ENCODE measurements at places on chromosomes 5 and 9.
A peak's percentile ranks its signal among the peaks of the same experiment; 100 is the strongest.

GRCh38 chr9:134434894-134435506 lies 108.7 kb downstream of the RXRA start:
- no peak for DNase-seq

GRCh38 chr9:87564791-87565241 lies 67.1 kb downstream of the DAPK1 start:
- no peak for DNase-seq

- DNase-seq: no peak
Measured at GRCh38 chr5:54738118-54738972, 220.8 kb downstream of the SNX18 start.

- DNase-seq: no peak
Measured at GRCh38 chr9:84845956-84846900, 176.7 kb downstream of the NTRK2 start.

- no peak for DNase-seq
Measured at GRCh38 chr5:95070453-95070852, 214.4 kb downstream of the MCTP1 start.

GRCh38 chr9:38643815-38644173 lies 23.4 kb upstream of the ANKRD18A start:
- DNase-seq: no peak

- no peak for DNase-seq
Measured at GRCh38 chr9:69456201-69456600, 131.2 kb downstream of the ENTREP1 start.

DNA sequence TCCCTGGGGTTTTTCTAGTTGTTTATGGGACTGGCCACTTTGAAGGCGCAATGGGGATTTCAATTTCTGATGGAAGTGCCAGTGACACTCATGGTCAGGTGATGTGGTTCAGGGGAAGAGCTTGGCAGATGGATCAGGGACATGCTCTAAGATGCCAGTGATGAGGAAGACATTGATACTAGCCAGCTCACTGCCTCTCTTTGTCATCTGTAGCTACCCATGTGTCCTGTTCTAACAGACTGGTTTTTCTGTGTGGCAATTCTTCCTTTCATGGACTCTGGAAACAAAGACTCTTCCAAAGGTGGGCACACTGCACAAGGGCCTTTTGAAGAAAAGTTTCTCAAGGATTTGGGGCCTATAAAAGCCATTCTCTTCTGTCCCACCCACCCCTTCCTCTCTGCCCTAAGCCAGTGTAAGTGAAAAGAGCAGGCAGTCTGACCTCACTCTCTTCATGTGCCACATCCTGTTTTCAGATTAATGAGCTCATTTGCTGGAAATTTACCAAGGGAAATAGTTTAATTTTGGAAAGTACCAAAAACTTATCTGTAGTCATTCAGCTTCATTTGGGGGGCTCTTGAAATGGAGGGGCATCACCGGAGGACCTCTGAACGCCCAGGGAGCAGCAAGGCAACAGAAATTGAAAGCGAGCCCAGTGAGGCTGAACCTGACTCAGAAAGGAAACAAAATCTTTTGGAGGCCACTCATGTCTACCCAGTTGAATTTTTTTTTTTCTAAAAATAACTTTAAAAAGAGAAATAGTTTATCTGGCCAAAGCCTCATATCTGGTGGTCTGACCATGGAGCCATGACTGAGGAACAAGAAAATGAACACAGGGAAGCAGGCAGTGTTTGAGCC lies 4.9 kb upstream of the TRAF1 start:
- peak; percentile 79 for DNase-seq

DNA sequence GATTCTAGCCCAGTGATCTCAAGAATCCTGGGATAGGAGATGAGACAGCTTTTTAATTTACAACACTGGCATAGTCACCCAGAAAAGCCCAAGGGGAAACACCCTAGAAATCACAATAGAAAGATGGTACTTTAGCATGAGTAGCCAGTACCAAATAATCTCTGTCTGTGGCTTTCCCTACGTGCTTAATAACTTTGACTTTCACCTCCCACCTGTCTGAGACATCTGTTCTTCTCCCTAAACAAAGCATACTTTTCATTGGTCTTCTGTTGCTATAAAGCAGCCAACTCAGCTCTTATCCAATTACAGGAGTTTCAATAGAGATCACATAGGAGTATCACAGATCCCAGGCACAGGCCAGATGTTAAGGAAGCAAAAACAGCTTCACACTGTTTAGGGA lies 10.4 kb downstream of the MARCHF3 start:
- no peak for DNase-seq

DNA sequence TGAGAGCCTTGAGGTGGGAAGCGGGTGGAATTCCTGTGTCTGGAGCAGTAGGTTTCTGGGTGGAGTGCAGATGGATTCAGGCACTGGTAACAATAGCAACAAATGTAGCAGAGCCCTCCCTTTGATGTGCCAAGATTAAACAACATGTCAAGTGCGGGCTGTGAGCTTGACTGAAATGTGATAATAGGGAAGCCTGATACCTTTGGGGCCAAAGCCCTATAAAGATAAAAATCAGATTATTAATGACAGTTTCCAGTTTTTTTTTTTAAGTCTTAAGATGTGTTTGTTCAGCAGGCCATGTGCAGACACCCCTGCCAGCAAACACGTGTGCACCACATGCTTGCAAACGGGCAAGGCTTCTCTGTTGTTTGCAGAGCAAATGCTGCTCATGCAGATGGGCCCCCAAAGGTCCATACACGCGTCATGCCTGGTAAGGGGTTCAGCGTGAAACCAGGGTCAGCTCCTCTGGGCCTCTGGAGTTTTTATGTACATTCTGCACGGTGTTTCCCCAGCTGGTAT lies 193.2 kb downstream of the GADD45G start:
- DNase-seq: no peak

GRCh38 chr5:37723162-37723961 lies 116.5 kb downstream of the GDNF start:
- DNase-seq: no peak

DNA sequence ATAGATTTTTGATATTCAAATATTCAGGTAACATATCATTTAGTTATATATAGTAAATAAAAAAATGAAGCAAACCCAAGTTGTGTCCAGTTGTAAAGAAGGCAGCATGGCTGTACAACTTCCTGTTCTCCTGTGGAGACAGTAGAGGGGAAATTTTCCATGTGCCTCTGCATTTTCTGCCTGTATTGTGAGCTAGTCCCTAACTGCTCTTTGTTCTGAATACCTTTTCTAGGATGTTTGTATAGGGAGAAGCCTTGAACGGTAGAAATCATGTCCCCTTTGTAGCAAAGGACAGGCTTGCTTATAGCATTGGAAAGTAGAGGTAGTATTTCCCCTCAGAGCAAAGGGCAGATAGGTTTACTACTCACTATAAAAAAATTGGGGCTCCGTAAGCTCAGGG lies 13.3 kb upstream of the RPS23 start:
- no peak for DNase-seq

DNA sequence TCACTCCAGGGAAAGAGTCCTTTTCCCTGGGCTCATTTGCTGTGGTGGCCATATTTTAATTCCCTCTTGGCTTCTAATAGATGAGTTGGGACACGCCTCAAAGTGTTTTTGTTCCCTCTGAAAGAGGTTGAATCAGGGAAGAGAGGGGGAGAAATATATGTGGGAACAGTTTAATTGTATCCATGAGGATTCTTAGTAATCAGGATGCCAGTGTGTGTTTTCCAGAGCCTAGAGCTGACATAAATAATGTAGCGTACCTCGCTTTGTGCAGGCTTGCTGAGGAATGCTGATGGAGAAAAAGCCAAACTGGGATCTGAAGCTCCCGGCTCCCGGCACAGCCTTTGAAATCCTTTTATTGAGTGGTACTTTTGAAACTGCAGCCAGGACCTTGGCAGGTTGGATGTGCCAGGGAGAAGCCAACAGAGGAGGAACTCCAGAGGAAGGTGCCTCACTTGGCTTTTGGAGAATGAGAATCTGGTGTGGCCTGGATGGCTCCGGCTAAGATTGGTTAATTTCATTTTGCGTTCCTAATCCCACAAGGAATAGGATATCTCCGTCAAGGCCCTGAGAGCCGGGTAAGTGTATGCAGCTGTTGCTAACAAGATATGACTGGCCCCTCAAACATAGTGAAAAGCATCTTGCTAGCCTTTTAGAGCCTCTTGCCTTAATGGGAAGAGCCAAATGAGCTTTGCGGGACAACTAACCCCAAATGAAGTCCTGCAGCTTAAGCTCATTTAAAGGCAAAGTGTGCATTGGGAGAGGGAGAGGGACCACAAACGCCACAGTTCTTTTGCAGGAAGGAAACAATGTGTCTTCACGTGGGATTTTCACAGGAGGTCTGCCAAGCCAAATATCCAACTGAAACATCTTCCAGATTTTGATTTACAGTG lies 471.1 kb upstream of the WWC1 start:
- DNase-seq: no peak

DNA sequence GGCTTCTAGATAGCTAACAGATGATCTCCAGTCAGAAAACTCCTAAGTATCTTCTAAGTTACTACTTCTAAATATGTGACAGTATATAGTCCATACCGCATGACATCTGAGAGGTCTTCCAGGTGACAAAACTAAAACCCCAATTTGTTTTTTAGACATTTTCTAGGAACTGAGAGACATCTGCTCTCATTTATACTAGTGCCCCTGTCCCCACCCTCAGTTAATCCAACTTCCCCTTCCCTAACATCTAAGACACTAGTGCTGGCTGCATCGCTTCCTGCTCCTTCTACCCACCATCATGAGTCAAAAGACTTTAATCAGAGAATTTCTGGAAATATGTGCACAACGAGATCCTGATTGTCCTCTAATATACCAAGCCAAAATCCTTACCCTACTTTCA lies 37.9 kb downstream of the FBXW11 start:
- no peak for DNase-seq

- no peak for DNase-seq
Measured at GRCh38 chr9:37034305-37034937, 353 bp upstream of the PAX5 start.

DNA sequence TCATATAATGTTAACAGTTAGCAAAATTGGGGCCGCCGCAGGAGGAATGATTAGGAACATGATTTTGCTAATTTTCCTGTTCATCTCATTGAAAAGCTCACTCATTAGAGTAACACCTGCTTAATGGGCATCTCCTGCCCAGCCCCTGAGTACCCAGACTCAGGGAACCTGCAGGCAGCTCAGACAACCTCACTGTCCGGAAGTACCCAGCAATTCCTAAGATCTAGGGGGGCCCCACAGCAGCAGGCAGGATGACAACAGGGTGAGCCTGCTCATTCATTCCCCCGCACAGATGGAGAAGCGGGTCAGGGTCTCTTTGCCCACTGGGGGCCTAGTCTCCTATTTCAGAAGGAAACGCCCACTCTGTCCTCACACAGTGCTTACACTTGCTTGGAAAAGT lies 12.6 kb downstream of the FAM78A start:
- DNase-seq: no peak

DNA sequence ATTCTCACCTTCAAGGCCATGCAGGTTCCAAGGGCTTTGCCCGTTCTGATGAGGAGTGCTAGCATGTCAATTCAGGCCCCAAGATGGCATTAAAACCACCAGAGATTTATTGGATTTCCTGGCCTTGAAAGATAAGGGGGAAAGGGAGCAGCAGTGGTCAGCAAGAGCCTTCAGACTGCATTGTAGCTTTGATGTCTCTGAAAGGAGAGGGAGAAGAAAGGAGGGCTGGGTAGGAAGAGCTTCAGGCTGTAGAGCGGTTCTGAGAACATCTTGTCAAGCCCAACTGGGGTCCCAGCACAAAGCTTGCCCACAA lies 41.8 kb upstream of the FGF1 start:
- no peak for DNase-seq

GRCh38 chr5:38672059-38672788 lies 115.8 kb upstream of the LIFR start:
- no peak for DNase-seq

- no peak for DNase-seq
Measured at GRCh38 chr5:172562443-172562842, 78.6 kb upstream of the NEURL1B start.

GRCh38 chr5:42991404-42992087 lies 48.6 kb downstream of the ANXA2R start:
- no peak for DNase-seq
